Kidney (tissue), 22 donors: ENCODE measurements at places on chromosomes 12 and 14. TPM values are rescaled to one million over a fixed set of nuclear protein-coding genes. Genes with fewer than 3 reads are reported as not detected.
A peak's percentile ranks its signal among the peaks of the same experiment; 100 is the strongest.

Gene GZMB
- 0.86 TPM for polyA plus RNA-seq

DNA sequence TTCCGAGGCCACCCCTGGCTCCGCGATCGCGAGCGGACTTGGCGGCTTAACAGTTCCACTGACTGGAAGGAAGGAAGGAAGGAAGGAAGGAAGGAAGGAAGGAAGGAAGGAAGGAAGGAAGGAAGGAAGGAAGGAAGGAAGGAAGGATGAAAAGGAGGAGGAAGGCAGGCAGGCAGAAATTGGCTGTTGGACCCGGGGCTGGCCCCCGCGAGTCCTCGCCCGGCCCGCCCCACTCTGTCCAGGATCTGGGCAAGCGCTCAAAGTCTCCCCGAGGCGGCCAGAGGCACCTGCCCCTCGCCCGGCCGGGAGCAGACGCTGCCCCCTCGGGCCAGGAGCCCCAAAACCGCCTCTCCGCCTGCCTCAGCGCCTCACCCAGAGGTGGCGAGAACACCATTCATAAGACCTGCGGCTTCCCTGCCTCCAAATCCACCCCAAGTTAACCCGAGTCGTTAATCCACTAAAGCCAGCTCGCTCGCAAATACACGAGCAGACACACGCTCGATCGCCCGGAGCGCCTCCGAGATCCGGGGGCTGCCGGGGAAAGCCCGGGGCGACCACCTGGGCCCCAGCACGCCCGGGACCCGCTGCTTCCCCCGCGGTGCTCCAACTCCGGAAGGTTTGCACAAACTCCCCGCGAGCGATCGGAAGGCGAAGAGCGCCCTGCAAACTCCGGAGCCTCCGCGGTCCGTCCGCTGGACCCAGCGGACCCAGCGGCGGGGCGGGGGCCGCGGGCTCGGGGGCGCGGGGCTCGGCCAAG, 844 bp downstream of the DPF3 start:
- peak; percentile 71 for DNase-seq

Gene AKAP5
- polyA plus RNA-seq, result 0.71 TPM

GRCh38 chr12:104718304-104718929, 239.7 kb downstream of the SLC41A2 start:
- DNase-seq, result peak; percentile 22

GRCh38 chr14:103488960-103489359, 33.7 kb downstream of the CKB start:
- DNase-seq, result no peak

Gene DNAH10
- polyA plus RNA-seq, result 0.24 TPM

DNA sequence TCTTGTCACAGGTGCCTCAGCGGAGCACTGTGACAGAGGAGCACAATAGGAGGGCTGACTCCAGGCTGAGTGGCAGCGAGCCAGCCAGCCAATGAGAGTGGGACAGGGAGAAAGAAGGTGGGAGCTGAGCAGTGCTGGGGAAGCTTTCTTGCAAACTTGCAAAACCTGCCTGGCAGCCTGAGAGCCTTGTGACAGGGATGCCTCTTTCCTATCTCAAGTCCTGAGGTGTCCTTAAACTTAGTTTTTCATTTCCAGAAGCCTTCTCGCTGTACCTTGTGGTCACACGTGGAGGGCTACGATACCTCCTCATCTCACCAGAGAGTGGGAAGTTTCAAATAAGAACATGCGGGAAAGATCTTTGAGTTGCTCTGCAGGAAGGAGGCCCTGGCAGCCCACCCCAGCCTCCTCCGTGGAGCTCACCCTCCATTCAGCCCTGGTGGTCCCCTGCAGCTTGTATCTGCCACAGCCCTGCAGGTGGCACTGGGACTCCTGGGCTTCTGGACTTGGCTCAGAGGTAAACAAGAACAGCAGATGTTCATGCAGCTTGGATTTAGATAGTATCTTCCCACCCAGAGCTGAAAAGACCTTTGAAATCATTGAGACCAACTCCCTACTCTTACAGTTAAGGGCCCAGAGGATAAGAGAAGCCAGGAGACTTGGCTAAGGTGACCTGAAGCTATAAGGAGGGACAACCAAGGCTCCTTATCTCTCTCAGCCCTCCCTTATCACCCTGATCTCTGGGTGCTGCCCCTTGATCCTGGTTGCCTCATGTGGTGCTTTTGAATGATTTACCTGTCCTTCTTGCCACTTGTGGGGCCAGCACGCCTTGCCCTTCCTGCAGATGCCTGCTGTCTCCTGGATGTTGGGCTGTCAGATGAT, 153.5 kb upstream of the MAX start:
- peak; percentile 77 for DNase-seq

Gene PRPH
- polyA plus RNA-seq, result 0.71 TPM

Gene IL26
- polyA plus RNA-seq, result not detected

Gene CLEC1B
- not detected for polyA plus RNA-seq

DNA sequence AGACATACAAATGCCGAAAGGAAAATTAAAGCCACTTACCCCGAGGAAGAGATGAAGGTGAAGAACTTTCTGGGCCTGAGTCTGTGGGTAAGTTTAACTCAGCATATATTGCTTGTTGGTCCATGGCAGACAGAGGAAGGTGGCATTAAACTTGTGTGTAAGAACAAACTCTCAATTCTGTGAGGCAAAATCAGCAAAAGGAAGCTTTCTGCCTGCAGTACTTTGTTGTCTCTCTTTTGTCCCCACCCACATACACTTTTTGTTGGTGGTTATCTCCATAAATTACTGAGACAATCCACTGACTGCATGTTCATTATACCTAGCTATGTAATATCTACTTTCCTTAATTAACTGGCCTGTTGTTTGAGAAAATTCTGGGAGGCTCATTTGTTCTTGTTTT, at the start of gene KLRB1:
KLRB1 (minus strand) TSS at position 201 of the 400 bp plus-strand sequence; CDS start at position 124, 77 bp downstream.
- DNase-seq, result no peak

DNA sequence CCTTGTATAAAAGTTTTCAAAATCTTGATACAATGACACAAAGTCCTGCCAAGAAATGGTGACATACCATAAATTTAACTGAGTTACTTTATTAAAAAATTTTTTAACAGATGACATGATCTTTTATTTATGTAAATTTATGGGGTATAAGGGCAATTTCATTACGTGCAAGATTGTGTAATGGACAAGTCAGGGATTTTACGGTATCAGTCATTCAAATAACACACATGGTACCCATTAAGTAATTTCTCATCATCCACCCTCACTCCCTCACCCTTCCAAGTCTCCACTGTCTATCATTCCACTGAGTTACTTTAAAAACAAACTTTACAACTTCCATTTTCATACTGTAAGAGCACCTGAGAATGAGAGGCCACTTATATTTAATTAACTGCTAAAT, 37.4 kb downstream of the SPTLC2 start:
- no peak for DNase-seq

DNA sequence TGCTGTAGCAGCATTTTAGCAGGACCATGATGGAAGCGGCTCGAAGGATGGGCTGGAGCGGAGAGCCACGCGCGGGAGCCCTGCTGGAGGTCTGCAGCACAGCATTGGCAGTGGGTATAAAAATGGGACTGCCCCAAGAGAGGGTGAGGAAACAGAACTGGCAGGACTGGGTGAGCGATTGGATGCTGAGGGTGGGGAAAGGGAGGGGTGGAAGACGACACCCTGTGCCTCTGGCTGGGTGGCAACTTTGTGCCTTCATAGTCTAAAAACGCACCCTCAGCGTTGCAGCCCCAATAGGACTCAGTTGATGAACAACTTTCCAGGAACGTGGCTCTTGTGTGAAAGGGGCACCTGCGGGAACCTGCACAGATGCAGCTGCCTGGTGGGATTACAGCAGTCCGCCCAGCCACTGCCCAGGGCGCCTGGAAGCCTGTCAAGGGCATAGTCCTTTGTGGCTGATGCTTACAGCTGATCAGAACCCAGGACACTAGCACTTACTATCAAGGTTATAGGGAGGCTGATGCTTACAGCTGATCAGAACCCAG, 73.0 kb downstream of the NINJ2 start:
- no peak for DNase-seq

DNA sequence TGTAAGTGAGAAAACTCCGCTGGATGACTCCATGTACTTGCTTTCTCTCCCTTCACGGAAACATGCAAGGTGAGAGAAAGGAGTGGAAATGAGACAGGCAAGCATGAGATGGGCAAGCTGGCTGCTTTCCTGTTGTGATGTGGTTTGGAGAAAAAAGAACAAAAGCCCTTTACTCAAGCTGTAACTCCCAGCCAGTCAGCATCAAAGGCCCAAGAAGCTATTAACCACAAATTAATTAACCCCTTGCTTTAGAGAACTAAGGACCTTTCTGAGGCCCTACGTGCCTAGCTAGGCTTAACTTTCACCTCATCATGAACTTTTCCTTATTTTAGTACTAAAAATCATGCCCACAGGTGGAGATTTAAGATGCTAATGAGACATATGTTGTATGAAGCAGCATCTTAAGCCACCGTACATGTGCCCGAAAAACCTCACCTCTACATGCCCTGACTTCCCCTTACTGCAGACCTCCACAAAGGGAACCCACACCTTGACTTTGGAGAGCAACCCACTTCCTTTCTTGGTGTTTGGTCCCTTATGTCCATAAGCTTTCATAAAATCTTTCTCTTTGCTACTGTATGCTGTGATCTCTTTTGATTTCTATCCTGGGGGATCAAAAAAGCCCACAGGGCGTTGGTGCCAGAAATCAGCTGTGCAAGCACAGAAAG, 87.0 kb downstream of the GALNT8 start:
- no peak for DNase-seq

GRCh38 chr12:85626001-85626783, 210.0 kb downstream of the RASSF9 start:
- no peak for DNase-seq

GRCh38 chr12:96752211-96752610, 154.8 kb upstream of the NEDD1 start:
- no peak for DNase-seq

Gene PLXNC1
- polyA plus RNA-seq, result 1.8 TPM
